ENCODE measurements at places on chromosomes 1 and 21.

GRCh38 chr1:162204129-162204822 is 134.8 kb downstream of the NOS1AP start:
- DNase-seq = no peak

DNA sequence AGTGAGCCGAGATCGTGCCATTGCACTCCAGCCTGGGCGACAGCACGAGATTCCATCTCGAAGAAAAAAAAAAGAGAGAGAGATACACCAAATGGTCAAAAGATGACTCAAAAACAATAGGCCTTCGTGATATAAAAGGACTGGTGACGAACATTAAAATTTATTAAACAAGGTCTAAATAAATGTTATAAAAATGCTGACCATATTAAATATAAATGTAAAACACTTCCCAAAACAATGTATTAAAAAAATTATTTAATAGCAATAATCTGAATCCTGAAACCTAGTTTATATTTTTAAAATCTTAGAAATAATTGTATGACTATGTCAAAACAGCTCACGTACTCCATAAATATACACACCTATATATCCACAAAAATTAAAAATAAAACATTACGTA is 247.6 kb downstream of the SETD4 start:
- no peak for DNase-seq

DNA sequence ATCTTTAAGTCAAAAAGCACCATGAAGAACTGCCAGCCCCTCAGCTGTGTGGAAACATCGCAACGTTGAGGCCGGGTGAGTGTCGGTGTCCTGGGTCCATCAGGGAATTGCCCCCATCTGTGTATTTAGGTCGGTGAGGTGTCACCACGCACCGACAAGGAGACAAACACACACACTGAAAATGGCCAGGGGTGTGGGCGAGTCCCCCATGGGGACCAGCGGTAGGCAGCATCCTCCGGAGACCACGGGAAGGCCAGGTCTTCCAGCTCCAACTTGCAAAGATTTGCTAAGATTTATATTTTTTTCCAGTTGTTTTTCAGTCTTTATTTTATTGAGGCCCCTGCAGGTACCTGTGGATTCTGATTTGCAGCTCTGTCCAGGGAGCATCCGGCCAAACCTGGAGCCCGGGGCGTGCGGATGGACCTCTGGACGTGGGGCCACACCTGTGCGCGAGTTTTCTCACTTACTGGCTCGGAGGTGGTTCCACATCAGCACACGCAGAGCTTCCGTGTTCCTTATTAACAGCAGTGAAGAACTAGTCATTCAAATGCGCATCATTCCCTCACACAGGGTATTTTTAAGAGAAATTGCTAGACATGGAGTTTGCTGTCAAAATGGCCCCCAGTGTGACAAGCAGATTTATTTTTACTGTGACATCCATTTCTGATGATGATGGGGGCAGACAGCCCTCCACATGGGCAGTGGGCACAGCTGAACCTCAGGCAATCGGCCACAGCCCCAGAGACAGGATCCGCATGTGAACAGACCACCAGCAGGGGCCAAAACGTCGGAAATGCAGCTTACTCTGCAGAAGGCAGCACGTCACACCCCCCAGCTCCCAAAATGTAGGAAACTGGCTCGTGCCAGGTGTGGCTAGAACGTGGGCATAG is 17.2 kb upstream of the SLC19A1 start:
- no peak for DNase-seq

- DNase-seq = no peak
These were observed 9.1 kb downstream of the PTGFRN start for GRCh38 chr1:116918714-116919357.

GRCh38 chr1:176515310-176515709 is 52.3 kb downstream of the PAPPA2 start:
- peak; percentile 31 for DNase-seq

GRCh38 chr1:84887261-84887934 is 5.6 kb downstream of the LPAR3 start:
- no peak for DNase-seq

- DNase-seq = no peak
These were observed 55.2 kb downstream of the SELENOF start for GRCh38 chr1:86858524-86859261.

- DNase-seq = no peak
These were observed 51.6 kb downstream of the GNG4 start for GRCh38 chr1:235597867-235598553.

- no peak for DNase-seq
These were observed 91.1 kb downstream of the STUM start for GRCh38 chr1:226639631-226640061.

DNA sequence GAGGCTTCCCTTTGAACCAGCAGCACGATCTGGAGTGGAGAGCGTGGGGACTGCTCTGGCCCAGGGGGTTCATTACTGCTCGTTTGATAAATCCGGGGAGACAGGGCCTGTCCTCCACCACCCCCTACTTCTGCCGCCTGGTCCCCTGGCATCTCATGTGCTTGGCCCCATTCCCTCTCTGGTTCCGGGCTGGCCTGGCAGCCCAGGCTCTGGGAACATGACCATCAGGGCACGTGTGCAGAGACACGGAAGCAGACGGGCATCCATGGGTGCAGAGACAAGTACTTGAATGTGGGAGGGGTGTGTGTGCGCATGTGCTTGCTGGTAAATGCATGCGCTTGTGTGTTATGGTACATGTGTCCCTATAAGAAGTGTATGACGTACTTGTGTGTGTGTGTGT is 75.5 kb downstream of the KIRREL1 start:
- DNase-seq = no peak

- no peak for DNase-seq
These were observed 448.7 kb downstream of the LTN1 start for GRCh38 chr21:28543975-28544374.

DNA sequence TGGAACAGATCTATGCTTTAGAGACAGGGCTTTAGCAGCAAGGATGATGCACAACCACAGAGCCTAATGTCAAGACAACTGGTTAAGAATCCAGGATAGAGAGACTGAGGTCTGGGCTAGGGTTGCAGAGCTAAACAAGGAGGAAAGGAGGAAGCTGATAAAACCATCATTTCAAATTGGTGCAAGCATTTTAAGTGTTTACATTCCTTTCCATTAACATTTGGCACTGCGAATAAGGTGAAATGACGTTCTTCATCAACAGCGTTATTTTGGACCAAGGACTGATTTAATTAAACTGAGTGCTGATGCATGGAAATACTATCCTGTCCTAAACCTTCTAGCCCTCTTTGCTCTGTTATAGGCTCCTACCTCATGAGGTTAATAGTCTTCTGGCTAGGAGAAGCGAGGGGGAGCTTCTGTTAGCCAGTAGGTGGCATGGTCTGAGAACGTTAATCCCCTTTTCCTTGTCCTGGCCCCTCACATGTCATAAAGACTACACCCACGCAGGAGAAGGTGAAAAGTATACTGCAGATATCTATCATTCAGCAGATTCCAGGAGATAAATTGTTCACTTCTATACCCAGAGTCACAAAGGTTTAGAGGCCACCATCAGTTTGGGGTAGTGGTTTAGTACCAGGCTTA is 7.6 kb upstream of the C1orf21 start:
- peak; percentile 13 for DNase-seq

- no peak for DNase-seq
These were observed 111.3 kb downstream of the TGFBR3 start for GRCh38 chr1:91774520-91775203.

GRCh38 chr1:245578308-245578707 is 423.5 kb downstream of the KIF26B start:
- no peak for DNase-seq

DNA sequence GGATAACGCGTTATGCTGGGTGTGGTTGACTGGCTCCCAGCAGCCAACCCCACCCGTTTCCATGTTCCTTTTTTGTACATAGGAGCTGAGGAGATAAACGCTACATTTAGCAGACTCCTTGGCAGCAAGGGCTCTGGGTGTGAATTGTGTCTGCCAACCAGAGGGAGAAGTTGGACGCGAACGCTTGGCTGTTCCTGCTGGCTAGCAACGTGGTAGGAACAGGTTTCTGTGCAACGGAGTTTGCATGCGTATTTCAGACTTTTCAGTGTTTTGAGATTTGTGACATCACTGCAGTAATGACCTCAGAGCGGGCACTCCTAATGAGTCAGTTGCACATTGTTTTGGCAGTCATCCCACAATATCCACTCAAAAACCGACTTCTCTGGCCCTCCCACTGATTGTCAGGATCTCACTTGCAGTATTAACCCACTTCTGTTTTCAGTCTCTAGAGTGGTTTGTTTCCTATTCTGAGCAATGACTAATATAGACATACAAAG is 98.7 kb upstream of the RGS1 start:
- DNase-seq = no peak

- DNase-seq = no peak
These were observed 765 bp downstream of the VAMP3 start for GRCh38 chr1:7771823-7772299.

GRCh38 chr1:2214541-2215241 is 13.4 kb upstream of the SKI start:
- no peak for DNase-seq

DNA sequence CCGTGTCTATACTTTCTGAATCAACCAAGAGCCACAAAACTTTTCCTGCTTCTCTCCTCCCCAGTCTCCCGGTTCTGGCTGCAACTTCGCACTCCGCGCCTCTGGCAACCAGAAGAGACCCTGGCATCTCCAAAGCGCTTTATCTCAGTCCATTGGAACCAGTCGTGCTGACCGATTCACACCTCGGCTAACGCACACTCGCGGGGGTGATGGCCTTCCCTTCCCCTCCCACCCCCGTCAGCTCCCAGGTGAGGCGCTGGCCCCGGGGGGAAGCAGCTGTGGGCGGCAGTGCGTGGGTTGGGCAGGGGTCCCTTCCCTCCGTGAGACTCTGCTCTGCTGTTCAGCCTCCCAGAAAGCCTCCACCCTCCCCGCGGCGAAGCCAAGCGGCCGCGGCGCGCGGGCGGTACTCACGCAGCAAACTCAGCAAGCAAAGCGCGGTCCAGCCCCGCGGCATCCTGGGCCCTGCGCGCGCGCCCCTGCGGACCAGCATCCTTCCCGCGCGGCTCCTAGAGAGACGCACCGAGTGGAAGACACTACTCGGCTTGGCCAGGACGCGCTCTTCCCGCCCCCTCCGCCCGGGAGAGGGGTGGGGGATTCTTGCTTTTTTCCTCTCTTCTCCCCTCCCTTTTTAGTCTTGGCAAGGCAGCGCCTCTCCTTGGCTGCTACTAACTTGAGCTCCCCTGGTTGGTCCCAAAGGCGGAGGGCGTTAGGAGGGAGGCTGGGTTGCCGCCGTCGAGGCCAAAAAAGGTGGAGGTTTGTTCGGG is at the start of gene CD34:
CD34 (minus strand) TSS at position 535 of the 764 bp plus-strand sequence; CDS start at position 490, 45 bp downstream.
- DNase-seq = no peak

DNA sequence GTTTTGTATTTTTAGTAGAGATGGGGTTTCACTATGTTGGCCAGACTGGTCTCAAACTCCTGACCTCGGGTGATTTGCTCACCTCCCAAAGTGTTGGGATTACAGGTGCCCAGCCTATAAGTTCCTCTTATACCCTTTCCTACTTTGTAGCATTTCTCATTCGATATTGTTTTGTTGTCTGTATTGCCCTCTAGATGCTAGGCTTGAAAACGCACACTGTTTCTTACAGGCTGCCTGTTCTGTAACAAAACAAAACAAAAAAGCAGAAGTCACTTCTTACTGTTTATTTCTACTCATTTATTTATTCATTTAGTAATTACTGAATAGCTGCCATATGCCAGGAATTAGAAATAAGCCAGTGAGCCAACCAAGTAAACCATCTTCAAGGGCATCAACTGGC is 136.9 kb upstream of the BMP8A start:
- no peak for DNase-seq

- peak; percentile 22 for DNase-seq
These were observed 26.9 kb downstream of the OR6Y1 start for GRCh38 chr1:158527190-158527815.

DNA sequence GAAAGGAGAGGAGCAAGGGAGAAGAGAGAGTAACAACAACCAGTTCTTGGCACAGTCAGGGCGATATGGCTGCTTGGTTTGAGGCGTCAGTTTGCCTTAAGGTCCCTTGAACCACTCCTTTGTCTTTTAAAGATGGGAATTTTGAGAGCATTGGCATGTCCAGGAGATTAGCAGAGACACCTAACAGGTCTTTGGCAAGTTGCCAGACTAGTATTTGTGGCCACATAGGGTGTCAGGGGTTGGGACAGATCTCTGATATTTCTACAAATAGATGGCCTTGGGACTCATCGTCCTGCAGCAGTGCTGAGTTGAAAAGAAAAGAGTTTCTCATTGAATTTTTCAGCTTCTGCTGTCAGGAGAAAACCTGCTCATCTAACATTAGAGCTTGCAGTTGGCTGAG is 55.3 kb upstream of the KCND3 start:
- no peak for DNase-seq

- no peak for DNase-seq
These were observed 3.8 kb downstream of the F13B start for GRCh38 chr1:197063212-197063611.

- DNase-seq = no peak
These were observed 109.0 kb downstream of the UBE2U start for GRCh38 chr1:64312431-64312830.

DNA sequence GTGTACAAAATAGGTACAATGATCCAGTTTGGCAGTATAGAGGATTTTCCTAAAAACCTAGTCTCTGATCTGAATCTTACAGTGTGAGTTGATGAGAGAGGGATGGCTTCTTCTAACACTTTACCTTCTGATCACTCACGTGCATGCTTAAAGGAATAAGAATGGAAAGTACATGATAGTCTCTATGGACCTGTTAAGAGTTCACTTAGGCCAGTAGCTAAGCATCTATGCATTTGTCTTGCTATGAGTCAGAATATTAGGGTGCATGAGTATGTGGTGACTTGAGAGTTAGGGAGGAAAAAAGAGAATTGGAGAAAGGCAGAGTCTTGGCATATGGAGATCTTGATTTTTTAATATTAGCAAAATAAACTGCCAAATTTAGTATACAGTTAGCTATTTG is 206.3 kb downstream of the COL11A1 start:
- DNase-seq = no peak

DNA sequence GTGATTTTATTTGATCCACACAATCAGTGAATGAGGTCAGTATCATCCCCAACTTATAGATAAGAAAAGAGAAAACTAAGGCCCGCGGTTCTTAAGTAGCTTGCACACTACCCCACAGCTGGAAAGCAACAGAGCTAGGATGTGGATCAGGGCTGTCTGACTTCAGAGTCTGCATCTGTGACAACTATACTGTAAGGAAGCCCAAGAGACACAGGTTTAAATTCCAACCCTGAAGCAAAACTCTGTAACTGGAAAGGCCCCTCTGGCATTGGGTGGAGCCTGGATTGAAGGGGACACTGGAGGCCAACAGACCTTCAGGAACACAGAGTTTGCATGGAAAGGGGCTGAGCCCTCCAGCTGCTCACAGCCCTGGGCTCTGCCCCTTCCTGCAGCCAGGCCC is 40.2 kb downstream of the LGR6 start:
- no peak for DNase-seq
